ENCODE measurements at places on chromosomes 6 and 20.

- no peak for DNase-seq
Observed at GRCh38 chr20:16001286-16001685, 572.0 kb downstream of the KIF16B start.

DNA sequence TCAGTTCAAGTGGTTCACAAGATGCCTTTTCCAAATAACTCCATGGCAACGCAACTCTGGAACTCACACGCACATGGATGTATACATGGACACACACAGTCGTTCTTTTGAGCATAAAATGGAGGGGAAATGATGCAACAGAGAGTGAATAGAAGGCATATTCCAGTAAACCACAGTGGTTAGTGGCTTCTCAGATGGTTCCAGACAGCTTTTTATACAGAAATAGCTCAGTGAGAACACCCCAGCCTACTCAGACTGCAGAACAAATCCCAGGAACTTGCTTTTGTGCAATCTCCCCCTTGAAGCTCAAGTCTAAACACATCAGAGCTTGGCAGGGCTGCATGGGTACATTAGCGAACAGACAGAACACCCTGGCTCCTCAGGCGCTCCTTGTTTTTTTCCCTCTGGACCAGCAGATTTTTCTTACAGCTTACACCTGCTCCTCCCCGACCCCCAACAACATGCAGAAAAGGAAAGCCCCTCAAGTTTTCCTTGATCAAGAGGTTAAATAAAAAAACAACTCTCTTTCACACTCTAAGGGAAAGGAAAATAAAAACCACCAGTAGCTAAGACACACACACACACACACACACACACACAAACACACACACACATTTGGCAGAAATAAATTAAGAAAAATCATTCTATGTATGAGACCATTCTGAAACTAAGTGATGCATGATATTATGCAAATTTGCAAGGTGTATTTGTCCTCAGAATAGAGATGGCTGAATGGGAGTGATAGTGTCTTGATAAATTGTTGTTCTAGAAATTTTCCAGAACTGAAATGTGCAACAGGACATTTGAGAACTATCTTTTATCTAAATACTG lies 51.2 kb upstream of the RANBP9 start:
- DNase-seq, result peak; percentile 41

- no peak for DNase-seq
Observed at GRCh38 chr6:170366248-170366960, 59.8 kb downstream of the FAM120B start.

DNA sequence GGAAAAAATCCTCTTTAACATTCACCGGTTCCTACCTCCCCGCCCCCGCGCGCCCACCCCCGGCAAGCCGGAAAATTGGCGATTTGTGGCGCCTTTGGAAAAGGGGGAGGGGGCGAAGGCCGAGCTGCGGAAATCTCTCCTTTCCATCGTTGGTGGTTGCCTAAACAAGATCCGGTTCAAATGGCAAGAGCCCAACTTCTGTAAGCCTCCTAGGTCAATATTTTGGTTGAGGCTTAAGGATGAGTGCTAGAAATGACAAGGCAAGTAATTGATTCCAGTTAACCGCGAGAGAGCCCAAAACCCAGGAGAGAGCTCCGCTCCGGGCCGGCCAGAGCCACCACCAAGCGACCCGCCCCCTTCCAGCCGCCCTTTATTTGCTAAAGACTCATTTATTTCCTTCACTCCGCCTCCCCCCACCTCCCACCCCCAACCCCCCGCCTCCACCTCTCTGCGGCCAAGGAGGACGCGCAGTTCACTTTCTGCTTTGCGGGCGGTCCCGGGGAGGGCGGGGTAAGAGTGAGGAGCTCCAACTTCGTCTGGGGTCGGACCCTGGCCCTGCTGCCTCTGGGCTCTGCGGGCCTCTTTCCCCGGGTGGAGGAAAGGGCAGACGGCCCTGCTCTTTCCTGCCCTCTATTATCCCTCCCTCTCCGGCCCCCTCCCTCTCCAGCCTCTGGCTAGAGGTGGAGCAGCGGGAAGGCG lies 838 bp upstream of the NKX2-2 start:
- DNase-seq, result no peak

DNA sequence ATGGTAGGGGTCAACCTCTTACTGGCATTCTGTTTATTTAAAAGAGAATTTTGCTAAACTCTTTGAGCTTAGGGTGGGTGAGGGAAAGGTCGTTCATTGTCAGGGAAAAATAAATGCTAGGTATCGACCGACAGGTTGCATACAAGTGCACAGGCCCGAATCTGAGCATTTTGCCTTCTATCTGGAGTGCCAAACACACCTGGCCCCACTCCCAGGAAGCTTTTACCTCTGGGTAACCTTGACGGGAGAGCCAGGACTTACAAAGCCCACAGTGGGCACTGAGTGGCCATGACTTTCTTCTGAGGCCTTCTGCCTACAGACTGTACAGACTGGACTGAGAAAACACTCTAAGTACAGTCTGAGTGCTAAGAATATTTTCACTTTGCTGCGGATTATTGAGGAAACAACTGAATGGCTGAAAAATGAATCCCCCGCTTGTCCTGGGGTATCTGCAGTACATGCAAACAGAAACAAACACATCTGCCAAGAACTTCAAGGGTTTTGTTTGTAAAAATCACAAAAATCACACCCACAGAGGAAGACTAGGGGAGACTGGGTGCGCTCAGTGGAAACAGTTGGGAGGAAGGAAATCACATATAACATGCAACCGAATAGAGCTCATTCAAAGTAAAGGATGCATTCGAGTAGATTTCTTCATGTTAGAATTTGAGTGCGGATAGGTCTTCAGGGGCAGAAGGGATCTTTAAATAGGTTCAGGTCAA lies 152.8 kb downstream of the NFATC2 start:
- no peak for DNase-seq

- peak; percentile 5 for DNase-seq
Observed at GRCh38 chr6:170345662-170346061, 39.1 kb downstream of the FAM120B start.

- DNase-seq, result no peak
Observed at GRCh38 chr6:44086931-44087574, 40.2 kb downstream of the MRPL14 start.

GRCh38 chr6:36217188-36217587 lies 20.6 kb downstream of the BRPF3 start:
- no peak for DNase-seq

GRCh38 chr20:51419646-51420045 lies 122.9 kb downstream of the NFATC2 start:
- no peak for DNase-seq

Measured in activated naive CD8-positive, alpha-beta T cell treated with anti-CD3 and anti-CD28 coated beads for 36 hours (primary cell).